ENCODE measurements at places on chromosomes 2 and 18.
A peak's percentile ranks its signal among the peaks of the same experiment; 100 is the strongest.

GRCh38 chr2:158998551-158999248 is 30.3 kb downstream of the TANC1 start:
- DNase-seq: no peak

DNA sequence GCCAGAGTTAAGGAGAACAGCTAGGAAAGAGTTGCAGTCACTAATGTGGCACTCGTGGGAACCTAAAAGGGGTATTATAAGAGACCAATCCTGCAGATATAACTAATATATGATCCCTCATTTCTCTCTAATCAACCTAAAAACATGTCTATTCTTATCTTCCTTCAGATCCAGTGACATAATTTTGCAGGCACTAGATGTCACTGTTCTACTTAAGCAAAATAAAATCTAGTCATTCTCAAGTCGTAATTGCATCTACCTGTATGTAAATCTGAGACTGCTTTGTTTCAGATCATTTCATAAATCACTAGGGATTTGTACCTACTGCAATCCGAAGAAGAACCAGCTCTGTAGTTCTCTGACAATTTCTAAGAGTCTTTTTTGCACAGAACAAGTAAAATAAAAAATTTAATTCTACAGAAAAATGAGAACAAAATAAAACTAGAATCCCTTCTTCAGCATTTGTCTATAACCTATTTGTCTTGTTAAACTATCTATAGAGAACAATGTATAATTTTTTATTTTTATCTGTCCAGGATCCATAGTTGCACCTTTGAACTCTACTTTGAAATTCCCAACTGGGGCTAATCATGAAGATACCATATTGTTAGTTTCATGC is 56.5 kb upstream of the ERBB4 start:
- DNase-seq: no peak

GRCh38 chr2:207202645-207203044 is 36.9 kb upstream of the KLF7 start:
- DNase-seq: no peak

- no peak for DNase-seq
Observed at GRCh38 chr18:37674570-37674969, 109.0 kb upstream of the CELF4 start.

- peak; percentile 16 for DNase-seq
Observed at GRCh38 chr2:217886720-217887309, 116.0 kb downstream of the TNS1 start.

GRCh38 chr2:54728669-54729120 is 5.2 kb downstream of the EML6 start:
- no peak for DNase-seq

- DNase-seq: no peak
Observed at GRCh38 chr2:71457923-71458322, 4.6 kb downstream of the DYSF start.

DNA sequence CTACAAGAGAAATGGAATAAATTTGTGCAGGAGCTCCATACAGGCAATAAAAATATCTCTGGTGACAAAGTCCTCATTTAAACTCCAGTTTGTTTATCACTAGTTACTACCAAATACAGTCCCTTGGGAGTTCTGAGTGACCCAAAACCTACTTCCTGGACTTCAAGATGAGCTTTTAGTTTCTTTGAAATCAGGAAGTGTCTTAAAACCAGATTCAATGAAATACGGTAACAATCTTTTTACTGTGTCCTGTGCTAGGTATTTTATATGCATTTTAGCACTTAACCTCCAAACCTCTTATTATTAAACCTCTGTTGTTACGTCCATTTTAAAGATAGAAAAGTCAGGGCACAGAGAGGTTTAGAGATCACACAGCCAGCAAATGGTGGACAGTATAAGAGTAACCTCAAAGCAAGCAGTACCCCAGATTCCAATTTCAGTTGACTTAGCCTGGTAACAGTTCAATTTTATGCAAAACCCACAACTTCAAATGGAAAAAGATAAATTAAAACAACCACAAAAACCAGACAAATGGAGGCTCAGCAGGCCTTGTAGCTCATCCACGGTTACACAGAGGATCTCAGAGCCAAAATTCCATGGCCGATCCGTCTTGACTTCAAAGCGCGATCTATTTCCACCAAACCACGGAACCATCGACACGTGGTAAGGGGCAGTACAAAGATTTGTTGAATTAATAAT is 1.3 kb upstream of the KCMF1 start:
- no peak for DNase-seq

- DNase-seq: no peak
Observed at GRCh38 chr2:224369028-224369632, 32.8 kb downstream of the FAM124B start.

DNA sequence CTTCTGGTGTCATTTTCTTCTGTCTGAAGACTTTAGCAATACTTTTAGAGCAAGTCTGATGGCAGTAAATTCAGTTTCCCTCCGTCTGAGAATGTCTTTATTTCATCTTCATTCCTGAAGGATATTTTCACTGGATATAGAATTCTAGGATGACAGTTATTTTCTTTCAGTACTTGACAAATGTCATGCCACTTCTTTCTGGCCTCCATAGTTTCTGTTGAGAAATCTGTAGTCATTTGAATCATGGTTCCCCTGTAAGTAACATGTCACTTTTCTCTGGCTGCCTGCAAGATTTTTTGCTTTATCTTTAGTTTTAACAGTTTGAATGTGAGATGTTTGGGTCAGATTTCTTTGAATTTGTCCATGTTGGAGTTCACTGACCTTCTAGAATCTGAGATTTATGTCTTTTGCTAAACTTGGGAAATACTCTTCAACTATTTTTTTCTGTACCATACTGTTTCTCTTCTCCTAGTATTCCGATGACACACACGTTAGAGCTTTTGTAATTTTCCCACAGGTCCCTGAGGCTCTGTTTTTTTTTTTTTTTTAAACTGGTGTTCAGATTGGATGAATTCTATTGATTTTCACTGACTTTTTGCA is 30.2 kb downstream of the RMND5A start:
- no peak for DNase-seq
